NAMALWA (cell line): ENCODE measurements at places on chromosomes 1 and 21.
A peak's percentile ranks its signal among the peaks of the same experiment; 100 is the strongest.

- peak; percentile 89 for DNase-seq
These were observed 35.2 kb downstream of the DNASE2B start for GRCh38 chr1:84433258-84434080.

- no peak for DNase-seq
These were observed 36.2 kb upstream of the DMBX1 start for GRCh38 chr1:46453449-46453848.

- DNase-seq, result no peak
These were observed 40.1 kb upstream of the FOXO6 start for GRCh38 chr1:41320895-41321676.

GRCh38 chr1:199867601-199868000 is 159.9 kb upstream of the NR5A2 start:
- DNase-seq, result no peak

DNA sequence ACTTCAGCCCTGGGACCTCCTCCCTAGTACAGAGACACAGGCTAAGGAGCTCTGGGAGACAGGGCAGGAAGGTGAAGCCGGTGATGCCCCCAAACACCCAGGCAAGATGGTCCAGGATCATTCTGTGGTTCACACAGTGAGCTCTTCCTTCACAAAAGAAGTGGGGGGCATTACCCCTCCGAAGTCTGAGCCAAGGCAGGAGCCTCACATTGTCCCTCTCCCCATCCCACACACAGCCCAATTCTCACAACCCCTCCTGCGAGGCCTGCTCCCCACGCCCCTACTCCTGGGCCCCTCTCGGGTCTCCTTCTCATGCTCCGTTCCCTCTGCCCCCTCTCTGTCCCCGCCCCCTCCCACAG is 10.7 kb downstream of the MEF2D start:
- DNase-seq, result no peak

GRCh38 chr21:43190544-43190943 is 21.7 kb downstream of the CRYAA start:
- no peak for DNase-seq

- DNase-seq, result no peak
These were observed 20.4 kb downstream of the SLC26A9 start for GRCh38 chr1:205922806-205923205.

DNA sequence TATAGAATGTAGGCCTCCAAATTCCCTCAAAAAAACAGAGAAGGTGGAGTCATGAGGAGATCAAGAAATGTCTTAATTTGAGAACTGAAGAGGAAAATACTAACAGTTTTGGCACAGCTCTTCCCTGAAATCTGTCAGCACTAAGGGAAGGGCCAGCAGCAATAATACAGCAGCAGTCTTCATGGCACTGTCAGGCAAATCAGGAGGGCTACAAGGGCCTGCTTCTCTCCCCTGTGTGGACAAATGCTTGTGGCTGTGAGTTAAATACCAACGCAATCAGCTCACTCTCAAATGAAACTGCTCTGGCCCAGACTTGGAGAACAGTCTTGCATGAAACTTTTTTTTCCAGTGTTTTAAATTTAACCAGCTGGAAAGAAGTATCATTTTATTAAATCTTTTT is 20.5 kb upstream of the CNN3 start:
- DNase-seq, result no peak

DNA sequence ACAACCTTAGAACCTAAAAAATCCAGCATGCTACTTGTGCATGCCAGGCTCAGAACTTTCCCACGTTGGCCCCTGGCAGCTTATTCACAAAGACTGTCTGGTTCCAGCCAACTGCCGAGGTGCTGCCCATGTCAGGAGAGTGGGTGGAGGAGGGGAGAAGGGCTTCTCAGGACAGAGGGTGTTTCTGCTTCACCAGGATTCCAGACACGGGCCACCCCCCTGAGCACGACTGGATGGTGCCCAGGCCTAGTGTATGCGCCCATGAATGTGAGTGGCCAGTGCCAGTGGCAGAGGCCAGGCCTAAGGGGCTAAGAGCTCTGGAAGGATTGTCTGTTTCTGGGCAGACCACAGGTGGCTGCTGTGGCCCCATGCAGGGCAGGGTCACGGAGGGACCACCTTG is 148.2 kb upstream of the COL6A1 start:
- no peak for DNase-seq

DNA sequence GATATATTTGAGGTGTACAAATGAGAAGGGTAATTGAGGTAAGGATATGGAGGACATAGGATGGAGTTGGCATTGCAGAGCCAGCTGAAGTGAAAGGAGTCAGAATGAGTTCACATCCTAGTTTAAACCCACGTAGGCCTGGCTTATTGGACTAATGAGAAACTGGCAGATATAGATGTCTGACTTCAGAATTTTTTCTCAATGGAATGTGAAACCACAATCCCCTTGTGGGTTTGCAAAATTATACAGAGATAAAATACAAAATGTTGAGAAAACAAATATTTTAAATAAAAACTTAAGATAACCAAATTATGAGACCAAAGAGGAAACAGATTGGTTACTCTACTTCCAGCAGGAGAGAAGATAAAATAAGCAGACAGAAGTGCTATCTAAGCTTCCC is 277.4 kb upstream of the LRRC7 start:
- no peak for DNase-seq

DNA sequence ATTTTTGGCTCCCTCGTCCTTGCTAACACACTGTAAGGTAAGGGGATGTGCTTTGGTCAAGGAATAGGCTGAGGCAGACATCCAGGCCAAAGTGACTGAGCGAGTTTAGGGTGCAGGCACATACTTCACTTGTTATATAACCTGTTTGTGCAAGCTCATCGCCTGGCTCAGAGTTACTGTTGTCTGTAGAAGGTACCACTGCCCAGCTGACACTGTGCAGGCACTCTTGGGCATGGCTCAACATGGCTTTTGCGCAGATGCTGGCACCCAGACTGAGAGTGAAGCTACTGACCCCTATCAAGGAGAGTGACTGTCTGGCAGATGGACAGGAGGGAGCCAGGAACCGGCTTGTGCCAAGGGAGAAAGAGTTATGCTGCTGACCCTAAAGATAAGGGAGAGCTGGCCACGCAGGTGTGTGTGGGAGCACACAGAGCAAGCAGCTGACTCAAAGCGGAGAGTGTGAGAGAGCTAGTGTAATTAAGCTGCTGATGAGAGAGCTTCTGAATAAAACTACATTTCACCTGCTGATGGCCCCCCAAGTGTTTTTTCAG is 307.3 kb upstream of the USP24 start:
- DNase-seq, result no peak

DNA sequence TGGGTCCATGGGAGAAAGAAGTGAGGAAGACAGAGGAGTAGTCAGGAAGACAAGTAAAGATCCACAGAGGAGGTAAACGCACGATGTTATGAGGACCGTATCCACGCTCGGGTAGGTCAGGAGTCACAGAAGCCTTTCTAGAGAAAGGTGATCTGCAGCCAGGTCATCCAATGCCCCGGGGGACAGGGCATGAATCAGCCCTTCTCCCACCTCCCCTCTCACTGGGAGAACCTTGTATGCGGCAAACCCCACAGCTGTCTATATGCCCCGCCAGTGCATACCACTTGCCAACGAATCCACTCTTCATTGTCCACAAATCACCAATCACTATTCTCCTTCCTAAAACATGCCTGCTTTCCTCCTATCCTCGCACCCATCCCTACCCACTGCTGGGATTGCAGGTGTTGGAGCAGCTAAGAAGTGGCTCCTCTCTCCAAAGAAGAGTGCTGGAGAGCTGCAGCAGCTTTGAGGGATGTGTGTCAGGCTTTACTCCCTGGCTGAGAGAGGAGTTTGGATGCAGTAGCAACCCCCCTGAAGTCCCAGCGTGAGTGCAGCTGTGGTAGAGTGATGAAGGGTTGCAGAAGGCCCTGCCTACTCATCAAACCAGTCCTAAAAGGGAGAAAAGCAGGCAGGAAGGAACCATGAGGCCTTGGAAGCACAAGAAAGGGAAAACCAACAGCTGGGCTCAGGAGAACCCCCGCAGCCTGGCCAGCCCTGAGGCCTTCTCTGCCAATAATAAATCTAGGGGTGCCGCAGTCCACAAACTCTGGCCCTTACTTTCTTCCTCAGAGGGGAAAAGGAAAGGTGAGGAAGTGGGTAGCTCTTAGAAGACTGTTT is 102.2 kb upstream of the GADD45A start:
- DNase-seq, result no peak

- peak; percentile 66 for DNase-seq
These were observed 29.5 kb downstream of the LDLRAP1 start for GRCh38 chr1:25572708-25573590.

GRCh38 chr1:15610167-15610566 is 7.1 kb upstream of the DDI2 start:
- DNase-seq, result no peak

- no peak for DNase-seq
These were observed 2.6 kb downstream of the TRIM33 start for GRCh38 chr1:114508386-114508898.

- DNase-seq, result no peak
These were observed 36.7 kb upstream of the HAO2 start for GRCh38 chr1:119331915-119332314.

DNA sequence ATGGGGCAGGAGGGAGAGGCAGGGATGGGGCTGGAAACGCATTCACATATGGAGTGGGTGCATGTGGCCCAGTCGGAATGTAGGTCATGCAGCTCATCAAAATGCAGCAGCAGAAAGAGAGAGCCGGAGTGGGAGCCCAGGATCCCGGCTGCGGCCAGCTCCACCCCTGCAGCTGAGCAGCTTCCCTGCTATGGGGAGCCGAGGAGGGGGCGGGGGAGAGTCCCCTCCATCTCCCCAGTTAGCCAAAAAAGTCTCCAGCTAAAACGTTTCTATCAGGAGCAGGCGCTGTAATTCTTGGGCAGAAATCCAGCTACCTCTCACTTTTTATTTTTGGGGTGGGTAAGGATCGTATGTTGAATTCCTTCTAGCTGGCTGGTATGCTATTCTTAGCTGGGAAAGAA is 39.7 kb downstream of the MRPL37 start:
- no peak for DNase-seq

DNA sequence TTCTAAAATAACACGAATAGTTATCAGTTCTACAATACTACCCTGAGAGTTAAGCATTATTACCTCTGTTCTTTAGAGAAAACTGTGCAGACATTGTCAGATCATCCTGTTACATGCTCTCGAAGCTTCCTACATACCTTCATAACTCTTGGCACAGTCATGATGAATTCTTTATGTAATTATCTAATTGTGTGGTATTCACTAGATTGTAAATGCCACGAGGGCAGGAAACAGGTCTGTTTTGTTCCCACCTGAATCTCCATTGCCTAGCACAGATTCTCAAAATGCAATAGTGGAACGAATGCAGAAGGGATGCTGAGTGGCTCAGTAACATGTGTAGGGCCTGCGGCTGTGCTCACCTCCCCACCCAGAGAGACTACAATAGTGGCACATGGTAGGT is 3.4 kb downstream of the SYT2 start:
- DNase-seq, result no peak

DNA sequence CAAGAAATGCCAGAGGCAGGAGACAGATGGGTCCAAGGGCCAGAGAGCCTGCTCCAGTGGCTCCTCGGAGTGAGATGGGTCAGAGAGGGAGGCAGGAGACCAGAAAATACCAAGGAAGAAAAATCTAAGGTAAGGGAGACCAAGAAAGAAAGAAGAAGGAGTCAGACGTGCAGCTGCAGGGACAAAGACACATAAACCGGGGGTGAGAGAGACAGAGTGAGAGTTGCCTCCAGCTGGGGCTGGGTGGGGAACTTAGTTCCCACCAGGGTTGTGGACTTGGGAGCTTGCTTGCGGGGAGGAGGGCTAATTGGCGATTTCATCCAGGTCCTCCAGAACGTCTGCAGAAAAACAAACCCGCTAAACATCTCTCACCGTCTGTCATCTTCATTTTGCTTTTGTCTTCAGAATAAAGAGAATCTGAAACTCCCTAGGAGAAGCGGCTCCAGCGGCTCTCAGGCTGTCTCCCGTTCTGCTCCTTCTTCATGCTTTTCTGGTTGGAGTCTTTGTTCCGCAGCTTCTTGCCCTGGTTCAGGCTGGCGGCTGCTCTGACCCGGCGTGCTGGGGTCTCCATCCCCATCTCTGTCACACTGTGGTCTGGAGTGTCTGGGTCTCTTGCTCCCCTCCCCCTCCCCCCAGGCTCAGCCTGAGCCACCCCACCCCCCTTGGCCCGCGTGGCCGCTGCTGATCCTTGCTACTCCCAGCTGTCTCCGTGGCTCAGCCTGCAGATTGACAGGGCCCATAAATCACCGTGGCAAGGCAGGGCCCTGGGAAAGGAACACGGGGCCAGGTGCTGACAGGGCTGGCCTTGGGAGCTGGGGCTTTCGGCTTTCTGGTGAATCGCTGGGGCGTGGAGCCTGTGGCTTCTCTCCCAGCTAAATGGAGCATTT is 66.6 kb downstream of the UBIAD1 start:
- no peak for DNase-seq

GRCh38 chr1:163928069-163928468 is 606.3 kb downstream of the NUF2 start:
- DNase-seq, result no peak

DNA sequence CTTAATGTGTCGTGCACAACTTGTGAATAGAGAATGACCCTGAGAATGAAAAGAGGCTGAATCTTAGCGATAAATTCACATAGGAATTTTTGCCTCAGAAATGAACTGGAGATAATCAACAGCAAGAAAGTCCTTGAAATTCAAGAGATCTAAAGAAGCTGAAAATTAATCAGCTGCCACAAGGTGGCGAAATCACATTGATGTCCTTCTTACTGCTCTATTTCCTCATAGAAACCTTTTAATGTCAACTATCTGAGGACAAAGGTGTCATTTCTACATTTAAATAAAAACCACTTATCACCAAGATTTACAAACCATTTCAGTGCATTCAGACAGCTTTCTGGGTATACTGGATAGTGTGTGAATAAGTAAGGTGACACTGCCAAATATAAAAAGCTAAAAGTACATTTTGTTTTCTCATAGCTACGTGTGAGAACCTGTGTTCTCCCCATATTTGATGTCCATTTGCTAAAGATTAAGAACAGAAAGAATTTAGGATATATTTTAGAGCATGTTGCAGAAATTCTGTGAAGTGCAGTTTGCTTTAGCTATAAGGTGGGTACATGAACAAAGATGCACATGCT is 485.3 kb upstream of the PTBP2 start:
- peak; percentile 66 for DNase-seq

DNA sequence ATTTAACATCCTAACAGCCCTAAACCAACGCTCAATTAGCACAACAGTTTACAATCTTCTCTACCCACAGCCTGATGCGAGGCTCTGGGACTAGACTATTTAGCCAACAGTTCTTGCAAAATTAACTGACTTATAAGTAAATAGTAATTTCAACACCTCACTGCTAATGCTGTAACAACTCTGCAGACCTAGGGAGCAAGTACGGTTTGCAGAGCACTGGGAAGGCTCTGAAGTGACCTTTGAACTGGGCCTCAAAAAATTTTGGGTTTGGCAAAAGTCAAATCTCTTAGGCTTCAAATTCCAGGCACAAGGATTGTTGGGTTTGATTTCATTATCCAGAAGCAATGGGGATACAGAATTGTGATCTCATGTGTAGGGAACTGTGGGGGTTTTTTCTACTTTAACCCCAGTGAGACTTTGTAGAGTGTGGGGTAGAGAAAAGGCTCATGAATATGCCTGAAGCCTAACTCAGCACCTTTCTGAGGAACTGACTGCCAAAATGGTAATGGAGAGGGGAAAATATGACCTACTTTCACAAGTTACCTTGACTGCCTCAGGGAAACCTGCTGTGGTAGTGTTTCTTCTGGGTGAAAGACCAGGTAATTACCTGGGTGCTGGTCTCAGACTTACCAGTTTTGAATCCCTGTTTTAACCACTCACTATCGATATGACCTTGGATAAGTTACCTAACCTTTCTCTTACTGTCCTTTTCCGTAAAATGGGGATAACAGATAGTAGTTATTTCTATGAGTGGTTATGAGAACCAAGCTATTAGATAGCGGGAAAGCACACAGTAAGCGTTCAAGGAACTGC is 889 bp upstream of the TXLNA start:
- no peak for DNase-seq
